ENCODE measurements at places on chromosomes 12 and 14. TPM values are rescaled to one million over a fixed set of nuclear protein-coding genes. Genes with fewer than 3 reads are reported as not detected.
A peak's percentile ranks its signal among the peaks of the same experiment; 100 is the strongest.

GRCh38 chr12:120119271-120119973 lies 2.9 kb upstream of the RAB35 start:
- no peak for DNase-seq

- DNase-seq = no peak
Measured at GRCh38 chr14:96629558-96630222, 127.5 kb downstream of the PAPOLA start.

The VWF gene
- total RNA-seq = 1,804 TPM

DNA sequence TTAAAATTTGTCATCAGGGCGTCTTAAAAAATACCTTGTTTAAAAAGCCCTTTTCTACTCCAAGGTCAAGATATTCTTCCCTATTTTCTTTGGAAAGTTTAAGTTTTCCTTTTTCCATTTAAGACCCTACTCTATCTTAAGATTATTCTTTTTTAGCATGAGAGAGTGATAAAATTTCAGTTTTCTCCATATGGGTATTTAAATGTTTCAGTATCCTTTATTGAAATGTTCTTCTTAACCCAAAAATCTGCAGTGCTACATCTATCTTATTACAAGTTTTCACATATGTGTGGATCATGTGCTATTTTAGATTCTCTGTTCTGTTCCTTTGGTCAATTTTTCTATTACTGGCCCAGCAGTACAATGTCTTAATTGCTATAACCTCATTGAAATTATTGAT lies 202.2 kb downstream of the TTC6 start:
- DNase-seq = no peak

GRCh38 chr12:1913377-1914113 lies 4.9 kb downstream of the CACNA2D4 start:
- no peak for DNase-seq

GRCh38 chr12:3233797-3234196 lies 156.6 kb downstream of the TSPAN9 start:
- no peak for DNase-seq

DNA sequence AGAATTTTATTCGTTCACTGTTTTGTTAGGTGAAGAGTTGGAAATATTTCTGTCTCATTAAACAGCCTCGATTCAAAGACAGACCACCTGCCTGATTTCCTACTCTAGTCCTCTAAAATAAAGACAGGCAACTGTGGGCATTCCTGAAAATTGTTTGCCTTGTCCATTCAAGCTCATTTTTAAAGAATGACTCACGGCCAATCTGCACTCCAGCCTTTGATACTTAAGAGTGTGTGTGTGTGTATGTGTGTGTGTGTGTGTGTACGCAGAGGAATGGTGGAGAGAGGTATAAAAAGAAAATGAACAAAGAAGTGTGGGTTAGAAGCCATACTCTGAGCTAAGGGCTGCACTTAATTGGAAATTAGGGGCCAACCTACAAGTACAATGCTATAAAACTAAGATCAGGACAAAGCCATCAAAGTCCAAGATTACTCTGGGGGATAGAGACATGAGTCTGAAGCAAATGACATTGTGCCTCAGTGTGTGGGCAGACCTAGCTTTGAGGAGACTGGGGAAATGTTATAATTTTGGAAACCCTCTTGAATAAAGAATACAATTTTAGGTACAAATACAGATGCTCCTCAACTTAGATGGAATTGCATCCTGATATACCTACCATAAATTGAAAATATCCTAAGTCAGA lies 45.6 kb upstream of the SOCS2 start:
- DNase-seq = peak; percentile 63
